ENCODE measurements at places on chromosomes 3 and 15.

DNA sequence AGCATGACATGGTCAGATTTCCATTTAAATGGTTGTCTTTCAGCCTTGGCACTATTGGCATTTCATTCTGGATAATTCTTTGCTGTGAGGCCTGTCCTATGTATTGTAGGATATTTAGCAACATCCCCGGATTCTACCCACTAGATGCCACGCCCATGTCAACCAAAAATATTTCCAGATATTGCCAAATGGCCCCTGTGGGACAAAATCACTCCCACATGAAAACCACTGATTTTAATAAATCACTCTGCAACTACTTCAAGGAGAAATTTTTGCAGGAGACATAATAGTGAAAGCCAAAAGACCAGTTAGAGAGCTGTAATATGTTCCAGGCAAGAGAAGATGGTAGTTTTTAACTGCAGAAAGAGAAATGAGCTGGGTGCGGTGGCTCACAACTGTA, 55.9 kb upstream of the RARB start:
- no peak for DNase-seq

DNA sequence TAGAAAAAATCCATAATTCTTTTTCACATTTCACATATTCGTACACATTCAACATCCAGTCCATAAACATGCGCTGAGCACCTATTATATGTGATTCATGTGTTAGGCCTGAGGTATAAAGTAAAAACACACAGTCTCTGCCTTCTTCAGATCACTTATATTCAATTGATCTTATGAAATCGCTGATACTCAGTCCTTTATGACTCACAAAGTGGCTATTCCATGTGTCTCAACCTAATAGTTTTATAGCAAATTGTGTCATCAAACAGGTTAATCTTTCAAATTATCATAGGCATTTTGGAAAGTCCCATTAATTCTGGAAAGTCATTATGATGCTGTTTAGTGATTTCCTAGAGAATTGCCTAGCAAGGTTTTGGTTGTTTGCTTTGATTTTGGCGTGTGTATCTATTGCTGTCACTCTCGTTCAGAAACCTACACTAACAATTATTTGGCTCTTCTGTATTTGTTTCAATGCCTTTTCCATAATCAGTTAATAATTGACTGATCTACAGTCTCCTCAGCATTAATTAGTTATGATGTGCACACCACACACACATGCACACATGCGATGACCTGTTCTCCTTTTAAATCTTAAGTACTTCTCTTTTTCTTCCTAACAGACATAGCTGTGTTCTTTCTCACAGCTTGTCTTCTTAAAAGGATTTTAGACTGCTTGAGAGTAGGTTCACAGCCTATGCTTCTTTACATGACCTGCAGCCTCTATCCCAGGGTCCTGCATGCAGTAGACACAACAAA, 353.1 kb downstream of the MECOM start:
- DNase-seq = no peak

DNA sequence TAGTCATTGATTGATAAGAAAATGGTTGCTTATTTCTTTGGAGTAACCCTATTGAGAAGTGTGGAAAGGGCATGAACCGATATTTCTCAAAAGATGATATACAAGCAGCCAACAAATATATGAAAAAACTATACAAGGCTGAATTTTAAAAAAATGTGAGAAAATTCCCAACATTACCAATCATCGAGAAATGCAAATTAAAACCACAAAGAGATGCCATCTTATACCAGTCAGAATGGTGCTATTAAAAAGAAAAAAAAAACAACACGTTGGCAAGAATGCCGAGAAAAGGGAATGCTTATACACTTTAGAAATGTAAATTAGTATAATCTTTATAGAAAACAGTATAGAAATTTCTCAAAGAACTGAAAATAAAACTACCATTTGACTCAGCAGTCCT, 77.7 kb upstream of the ROBO1 start:
- DNase-seq = no peak

- no peak for DNase-seq
Measured at GRCh38 chr3:193599393-193599792, 6.4 kb downstream of the OPA1 start.

DNA sequence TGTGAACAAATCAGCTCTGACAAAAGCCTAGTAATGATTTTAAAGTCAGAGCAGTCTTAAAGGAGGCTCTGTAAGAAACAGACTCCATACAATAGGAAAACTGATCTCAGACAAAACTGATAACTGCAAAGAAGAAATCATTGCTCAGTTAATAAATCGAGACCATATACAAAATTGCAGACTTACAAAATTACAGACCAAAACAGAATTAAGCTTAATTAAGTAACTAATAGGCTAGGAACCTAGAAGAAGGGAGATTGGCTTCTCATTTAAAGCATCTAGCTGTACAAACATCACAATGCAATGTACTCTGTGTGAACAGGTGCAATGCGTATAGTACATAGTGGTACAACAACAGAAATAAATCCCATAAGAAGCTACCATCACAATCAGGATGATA, 46.3 kb downstream of the ZBTB20 start:
- DNase-seq = no peak

GRCh38 chr3:15102256-15102655, 3.3 kb upstream of the RBSN start:
- peak; percentile 32 for DNase-seq

DNA sequence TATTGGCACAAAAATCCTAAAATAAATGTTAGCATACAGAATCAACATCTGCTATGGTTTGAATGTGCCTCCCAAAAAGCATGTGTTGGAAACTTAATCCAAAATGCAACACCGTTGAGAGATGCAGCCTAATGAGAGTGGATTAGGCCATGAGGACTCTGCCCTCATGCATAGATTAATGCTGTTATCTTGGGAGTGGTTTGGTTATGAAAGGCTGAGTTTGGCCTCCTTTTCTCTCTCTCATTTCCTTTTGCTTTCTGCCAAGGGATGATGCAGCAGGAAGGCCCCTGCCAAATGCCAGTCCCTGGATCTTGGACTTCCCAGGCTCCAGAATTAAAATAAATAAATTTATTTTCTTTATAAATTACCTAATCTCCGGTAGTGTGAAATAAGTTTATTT, 49.4 kb downstream of the SYNM start:
- DNase-seq = no peak

- DNase-seq = no peak
Measured at GRCh38 chr3:147215660-147216059, 190.7 kb downstream of the ZIC4 start.

- no peak for DNase-seq
Measured at GRCh38 chr3:27630885-27631284, 91.2 kb downstream of the EOMES start.

GRCh38 chr15:100999369-100999768, 80.2 kb downstream of the LRRK1 start:
- DNase-seq = no peak

DNA sequence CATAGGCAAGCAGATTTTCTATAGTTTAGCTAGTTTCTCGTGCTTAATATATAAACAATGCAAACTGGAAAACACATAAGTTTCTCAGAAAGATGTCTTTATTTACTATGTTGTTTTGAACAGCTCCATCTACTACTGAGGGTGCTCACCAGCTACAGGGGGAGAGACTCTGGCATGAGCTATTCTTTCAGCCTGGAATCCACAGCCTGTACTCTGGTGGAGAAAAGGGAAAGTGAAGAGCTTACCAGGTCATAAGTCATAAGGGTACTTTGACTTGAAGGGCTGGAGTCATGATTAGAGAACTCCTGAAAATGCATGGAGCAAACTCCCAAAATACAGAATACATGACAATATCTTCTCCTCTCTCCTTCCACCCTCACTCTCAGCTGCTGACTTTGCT, 4.4 kb upstream of the AVEN start:
- no peak for DNase-seq

DNA sequence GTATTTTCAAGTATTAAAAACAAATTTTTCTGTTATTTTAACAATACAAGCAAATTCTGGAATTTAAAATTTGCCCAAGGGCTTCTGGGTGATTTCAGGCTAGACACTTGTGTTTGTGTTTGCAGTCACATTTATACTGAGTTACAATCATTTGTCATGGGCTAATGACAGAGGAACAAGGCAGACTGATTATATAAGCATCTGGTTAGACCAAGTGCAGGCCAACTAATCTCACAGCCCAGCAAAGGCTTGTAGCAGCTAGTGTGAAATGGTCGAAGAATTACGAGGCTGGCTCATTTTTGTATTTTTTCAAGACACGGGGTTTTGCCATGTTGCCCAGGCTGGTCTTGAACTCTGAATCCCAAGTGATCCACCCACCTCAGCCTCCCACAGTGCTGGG, 52.1 kb downstream of the CMTM8 start:
- no peak for DNase-seq

Data from hindlimb muscle (tissue), 1 donor.